Stimulated activated CD8-positive, alpha-beta memory T cell treated with anti-CD3 and anti-CD28 coated beads, Interleukin-4, amount 100 ng/mL, for 1 hour (primary cell): ENCODE measurements at places on chromosomes 11 and 22.

- DNase-seq, result no peak
Observed at GRCh38 chr11:17508791-17509190, 32.1 kb upstream of the ABCC8 start.

DNA sequence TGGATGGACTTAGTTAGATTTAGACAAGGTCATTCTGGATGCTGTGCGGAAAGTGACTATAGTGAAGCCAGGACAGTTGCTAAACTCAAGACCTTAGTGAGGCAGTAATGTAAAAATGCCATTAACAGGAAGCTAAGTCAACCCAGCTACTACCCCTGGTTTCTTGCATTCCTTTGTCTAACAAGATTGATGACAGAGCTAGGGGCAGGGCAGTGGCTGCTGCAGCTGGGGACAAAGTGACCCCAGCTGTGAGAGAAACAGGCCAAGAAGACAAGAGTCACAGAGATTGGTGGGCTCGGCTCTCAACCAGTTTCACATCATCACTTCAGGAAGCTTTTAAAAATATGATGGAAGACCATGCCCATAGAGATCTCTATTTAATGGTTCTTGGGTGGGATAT, 110.4 kb upstream of the POU2AF2 start:
- DNase-seq, result no peak

DNA sequence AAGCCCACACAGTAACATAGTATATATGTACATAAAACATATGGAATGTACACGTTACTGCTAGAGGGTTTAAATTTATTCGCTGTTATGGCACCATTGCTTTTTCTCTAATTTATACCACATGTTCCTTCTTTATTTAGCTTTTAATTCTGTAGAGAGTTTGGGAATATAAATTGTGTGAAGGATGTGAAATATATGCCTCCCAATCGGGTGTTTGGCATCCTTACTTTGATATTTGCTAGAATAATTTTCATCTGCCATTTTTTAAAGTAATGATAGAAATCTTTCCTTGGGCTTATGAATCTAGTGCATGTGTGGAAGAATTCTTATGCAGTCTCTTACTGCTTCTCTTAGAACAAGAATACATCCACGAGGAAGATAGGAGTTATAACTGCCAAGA, 509.8 kb upstream of the RAG2 start:
- no peak for DNase-seq

- no peak for DNase-seq
Observed at GRCh38 chr22:20438678-20439492, 1.3 kb upstream of the SCARF2 start.

DNA sequence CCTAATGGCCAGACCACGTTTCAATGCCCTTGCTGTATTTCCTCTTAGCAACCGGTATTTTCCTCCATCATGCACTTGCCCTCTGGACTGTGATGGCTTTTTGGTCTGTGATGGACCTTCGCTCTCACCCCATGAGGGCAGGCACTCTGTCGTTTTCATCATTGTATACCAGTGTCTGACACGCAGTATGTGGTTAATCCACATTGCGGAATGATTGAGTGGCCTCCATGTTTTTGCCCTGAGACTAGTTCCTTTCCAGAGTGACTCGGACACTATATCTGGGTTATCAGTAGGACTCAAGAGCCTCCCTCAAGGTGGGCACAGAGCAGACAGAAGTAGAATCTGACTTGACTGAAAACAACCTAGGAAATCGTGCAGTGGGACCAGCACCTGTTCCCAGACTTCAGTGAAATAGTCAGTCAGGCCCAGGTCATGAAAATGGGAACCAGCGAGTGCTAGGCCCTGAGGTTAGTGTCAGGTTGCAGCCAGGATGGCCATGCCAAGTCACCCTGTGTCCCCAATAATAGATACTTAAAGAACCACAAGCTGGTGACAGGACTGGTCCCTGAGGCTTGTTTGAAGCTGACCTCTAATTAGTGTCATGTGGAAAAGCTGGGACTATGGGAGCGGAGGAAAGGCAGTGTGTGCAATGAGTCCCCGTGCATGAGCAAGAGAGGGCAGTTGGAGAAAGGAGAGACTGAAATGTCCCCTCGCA, 464.7 kb downstream of the INSC start:
- DNase-seq, result no peak

GRCh38 chr11:88849368-88849767, 216.4 kb downstream of the GRM5 start:
- DNase-seq, result no peak

DNA sequence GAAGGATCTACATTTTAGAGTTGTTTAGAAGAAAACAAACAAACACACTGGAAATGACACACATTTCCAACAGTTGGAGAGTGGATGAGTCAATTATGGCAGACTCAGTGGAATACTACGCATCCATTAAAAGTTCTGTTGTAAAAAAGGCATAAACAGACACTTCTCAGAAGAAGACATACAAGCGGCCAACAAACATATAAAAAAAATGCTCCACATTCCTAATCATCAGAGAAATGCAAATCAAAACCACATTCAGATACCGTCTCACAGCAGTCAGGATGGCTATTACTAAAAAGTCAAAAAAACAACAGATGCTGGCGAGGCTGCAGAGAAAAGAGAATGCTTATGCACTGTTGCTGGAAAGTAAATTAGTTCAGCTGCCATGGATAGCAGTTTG, 298.2 kb downstream of the DDX10 start:
- DNase-seq, result no peak

GRCh38 chr11:47854667-47855066, 6.5 kb upstream of the NUP160 start:
- DNase-seq, result no peak

GRCh38 chr11:10601837-10602236, 33.4 kb upstream of the LYVE1 start:
- DNase-seq, result no peak

DNA sequence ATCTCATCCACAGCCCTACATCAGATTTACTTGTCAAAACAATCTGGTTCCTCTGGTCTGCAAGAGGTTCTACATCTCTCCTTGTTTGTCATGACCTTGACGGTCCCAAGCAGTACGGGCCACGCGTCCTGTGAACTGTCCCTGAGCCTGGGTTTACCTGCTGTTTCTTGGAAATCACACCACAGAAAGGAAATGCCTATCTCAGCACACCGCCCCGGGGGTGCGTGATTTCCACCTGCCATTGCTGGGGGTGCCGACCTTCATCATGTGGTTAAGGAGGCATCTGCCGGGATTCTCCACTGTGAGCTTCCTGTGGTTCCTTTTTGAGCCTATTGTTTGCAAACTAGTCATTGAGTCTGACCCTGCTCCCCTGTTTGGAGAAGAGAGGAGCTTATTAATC, 1363.4 kb downstream of the BRD1 start:
- no peak for DNase-seq

DNA sequence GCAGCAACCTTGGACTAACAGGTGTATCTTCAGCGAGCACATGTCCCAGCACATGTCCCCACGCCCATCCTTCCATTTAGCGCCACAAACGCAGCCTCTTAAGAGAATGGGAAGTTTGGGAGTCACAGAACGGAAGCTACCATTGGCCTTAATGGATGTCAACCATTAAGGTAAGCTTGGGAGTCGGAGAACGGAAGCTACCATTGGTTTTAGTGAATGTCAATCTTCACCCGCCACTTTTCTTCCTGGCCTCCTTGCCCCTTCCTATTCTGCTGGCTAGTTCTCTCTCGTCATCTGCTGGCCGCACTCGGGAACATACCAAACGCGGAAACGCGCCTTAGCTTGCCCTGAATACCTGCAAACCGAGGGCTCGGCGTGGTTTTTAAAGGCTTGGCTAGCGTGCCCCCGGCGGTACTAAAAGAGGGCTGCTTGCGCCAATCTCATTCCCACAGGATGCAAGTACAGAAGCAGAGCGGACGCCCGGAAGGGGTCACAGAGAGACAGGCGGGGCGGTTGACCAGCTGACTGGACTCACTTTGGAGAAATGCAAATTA, 24.3 kb downstream of the GLYATL1 start:
- no peak for DNase-seq

DNA sequence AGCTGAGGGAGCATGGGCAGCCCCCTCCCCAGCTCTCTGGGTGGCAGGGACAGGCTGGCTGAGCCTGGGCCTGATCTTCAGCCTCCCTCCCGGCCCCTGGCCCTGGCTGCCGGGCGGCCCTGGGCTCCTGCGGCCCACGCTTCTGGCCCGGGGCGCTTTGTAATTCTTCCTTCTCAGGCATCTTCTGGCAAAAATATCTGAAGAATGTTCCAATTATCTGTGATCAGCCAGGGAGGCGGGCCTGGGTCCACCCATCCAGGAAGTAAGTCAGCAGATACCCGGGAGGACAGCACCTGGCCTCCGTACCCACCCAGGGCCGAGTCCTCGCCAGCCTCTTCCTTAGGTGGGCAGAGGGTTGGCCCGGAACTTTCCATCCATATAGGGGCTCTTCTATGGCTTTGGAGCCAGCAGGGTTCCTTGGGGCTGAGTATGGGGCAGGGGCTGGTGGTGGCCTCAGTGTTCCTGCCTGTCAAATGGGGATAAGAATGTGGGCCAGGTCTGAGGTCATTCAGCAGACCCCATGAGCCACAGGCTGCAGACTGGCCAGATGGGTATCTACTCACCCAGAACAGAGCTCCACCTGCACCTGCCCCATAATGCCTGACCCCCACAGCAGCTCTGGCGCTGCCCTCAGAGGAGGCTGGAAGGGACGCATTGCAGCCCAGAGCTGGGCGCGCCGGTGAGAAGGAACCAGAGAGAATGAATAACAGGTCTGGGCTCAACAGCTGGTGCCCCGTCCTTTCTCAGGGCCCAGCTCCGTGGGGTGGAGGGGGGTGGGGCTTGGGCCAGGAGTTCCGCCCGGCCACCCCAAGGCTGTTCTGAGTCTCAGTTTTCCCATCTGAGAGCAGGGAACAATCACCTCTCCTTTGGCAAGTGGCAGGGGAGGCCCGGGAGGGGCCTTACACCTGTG, 16.2 kb downstream of the WNT7B start:
- DNase-seq, result no peak

GRCh38 chr11:126352934-126353801, 2.3 kb upstream of the ST3GAL4 start:
- DNase-seq, result no peak

DNA sequence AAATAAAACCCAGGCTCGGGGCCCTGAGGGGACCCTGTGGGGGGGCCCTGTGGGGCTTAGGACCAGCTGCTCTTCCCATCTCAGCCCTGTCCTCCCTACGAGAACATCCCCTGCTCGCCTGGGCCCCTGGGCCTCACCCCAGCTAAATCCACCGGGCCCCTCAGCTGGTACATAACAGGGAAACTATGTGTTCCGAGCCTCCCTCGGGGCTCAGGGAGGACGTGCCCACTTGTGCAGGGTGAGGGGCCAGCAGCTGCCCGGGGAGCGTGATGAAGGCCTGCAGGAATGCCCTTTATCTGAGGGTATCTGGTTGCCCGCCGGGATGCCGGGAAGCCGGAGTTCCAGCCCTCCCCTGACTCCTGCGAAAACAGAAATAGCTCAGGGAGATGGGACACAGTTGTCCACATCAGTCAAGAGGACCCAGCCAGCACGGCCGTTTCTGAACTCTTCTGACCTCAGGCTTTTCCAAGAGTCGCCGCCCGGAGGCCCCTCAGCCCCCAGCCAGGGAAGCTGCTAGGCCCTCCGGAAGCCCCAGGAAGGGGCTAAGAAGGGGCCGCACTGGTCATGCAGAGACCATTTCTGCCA, 20.6 kb downstream of the MRPL23 start:
- no peak for DNase-seq

DNA sequence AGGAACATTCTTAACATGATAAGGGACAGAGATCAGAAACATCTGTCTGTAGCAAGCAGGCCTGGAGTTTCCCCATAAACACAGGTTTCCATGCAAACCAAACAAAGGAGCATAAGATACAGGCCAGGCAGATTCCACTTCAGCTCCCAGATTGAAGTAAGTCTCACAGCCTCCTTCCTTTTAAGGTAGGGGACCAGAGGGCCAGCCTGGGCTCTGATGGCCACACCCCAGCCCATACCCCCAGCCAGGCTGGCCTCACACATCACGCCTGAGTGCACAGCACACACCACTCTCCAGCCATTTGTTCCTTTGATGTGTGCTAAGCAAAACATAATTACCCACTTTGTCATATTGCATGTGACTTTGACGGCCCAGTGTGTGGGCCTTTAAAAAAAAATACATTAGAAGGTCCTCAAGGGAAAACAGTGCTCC, 518.7 kb downstream of the NTM start:
- DNase-seq, result no peak

DNA sequence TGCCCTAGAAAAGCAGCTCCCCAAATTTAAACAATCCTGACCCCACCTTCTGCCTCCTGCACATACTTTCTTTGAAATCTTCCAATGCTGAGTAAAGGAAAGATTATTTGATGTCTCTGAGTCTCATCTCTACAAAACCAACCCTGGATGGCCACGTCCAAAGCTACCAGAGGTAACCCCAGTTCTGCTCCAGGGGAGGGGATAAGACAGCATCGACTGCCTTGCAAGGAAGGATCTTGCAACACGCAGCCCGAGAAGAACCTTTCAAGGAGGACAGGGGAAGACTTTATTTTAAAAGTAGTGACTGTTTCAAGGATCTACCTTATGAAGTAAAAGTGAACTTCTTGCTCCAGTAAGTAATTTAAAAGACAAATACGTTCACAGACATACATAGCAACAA, 66.5 kb upstream of the TMEM45B start:
- DNase-seq, result no peak

GRCh38 chr11:44451706-44452105, 113.8 kb upstream of the CD82 start:
- DNase-seq, result no peak

DNA sequence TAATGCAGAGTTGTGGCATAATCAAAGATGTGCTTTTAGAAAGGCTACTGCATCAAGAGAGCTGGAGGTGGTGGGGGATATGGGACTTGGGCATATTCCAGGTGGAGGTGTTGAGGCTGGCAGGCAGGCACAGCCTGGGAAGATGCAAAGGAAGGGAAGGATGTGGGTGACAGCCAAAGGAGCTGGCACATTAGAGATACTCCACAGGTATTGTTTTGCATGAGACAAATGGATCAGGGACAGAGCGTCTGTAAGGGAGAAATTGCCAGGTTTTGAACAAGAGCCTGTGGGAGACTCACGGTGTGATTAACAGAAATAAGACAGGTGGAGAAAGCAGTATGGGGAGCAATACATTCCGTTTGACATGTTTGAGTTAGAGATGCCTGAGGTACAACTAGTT, 263.7 kb downstream of the NELL1 start:
- DNase-seq, result no peak

GRCh38 chr11:58592760-58593472, 14.1 kb downstream of the ZFP91 start:
- DNase-seq, result no peak

- DNase-seq, result no peak
Observed at GRCh38 chr11:111983187-111983986, 41.8 kb upstream of the DLAT start.

- DNase-seq, result no peak
Observed at GRCh38 chr11:69599502-69599901, 41.5 kb upstream of the CCND1 start.
